ENCODE measurements at places on chromosomes 16 and 17.

GRCh38 chr17:27760069-27760885 lies 40.1 kb downstream of the NOS2 start:
- peak; percentile 51 for DNase-seq

DNA sequence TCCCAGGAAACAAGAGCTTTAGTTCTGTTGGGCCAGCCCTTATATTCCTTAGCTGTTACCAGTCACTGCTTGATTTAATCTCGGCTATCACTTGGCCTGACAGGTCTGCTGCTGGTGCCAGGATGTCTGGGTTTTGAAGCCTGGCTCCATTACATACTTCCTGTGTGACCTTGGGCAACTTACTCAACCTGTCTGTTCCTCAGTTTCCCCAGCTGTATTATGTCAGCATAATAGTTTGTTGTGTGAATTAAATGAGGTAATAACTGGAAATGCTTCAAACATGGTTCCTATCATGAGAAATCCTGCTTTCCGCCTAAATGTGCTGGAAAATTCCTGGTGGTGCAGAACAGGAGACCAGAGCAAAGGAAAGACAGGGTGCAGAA lies 50.6 kb upstream of the STH start:
- no peak for DNase-seq

- DNase-seq: no peak
Observed at GRCh38 chr17:67666028-67666427, 51.7 kb upstream of the NOL11 start.

- DNase-seq: no peak
Observed at GRCh38 chr16:29316761-29317183, 89.7 kb downstream of the NPIPB11 start.

DNA sequence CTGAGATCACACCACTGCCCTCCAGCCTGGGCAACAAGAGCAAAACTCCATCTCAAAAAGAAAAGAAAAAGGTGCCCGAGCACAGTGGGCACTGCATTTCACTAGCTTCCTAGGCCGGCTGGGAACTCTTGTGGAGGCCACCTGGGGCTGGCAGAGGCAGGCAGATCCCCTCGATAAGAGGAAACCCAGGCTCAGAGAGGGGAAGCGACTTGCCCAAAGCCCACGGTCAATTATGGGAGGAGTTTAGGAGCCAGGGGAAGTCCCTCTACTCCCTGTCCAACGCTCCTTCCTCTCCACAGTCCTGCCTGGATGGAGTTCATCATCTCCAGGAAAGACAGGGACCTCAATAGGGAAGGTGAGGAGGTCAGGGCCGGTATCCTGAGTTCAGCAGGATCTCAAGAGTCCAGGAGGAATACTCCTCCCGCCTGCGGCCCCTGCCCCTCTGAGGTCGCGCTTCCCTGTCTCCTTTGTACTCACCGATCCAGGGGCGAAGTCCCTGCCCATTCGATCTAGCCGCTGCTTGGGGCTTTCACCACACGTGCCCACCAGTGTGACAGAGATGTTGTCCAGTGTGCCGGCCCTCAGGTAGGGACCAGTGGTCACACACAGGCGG lies 841 bp downstream of the ALOXE3 start:
- no peak for DNase-seq

All from MCF 10A (cell line).